Activated CD4-positive, alpha-beta T cell treated with anti-CD3 and anti-CD28 coated beads, Interleukin-2, amount 10 ng/mL, durations not matched to agents 7 days and 5 days (primary cell): ENCODE measurements at places on chromosomes 5 and 9. TPM values are rescaled to one million over a fixed set of nuclear protein-coding genes. Genes with fewer than 3 reads are reported as not detected.

Gene TLR4
- 0.06 TPM for total RNA-seq

Gene CER1
- not detected for total RNA-seq

Gene APBA1
- total RNA-seq, result 1.6 TPM

Gene IFNA4
- total RNA-seq, result not detected

- DNase-seq, result no peak
Observed at GRCh38 chr9:124574534-124575375, 67.6 kb upstream of the NR5A1 start.

DNA sequence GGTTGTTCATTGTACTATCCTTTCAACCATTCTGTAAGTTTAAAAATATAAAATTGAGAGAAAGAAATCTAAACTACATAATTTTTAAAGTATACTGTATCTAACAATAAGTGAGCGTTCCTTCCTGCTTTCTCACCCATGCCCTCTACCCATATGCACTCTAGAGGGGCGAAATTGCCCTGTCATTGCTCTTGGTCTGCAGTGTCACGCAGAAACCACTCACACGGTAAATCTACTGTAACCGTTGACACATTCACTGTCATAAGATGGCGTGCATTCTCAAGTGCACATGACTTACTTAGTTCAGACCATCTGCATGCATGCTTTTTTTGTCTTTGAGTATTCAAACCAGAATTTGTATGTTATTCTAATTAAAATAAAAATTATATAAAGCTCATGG is 55.7 kb upstream of the NIPBL start:
- no peak for DNase-seq

GRCh38 chr9:82572146-82572545 is 490.8 kb downstream of the RASEF start:
- no peak for DNase-seq

GRCh38 chr5:77087484-77088261 is 588 bp upstream of the ZBED3 start:
- DNase-seq, result no peak

Gene MED7
- total RNA-seq, result 12.1 TPM
